ENCODE measurements at places on chromosomes 12 and 14.

GRCh38 chr12:120075034-120075616, 41.4 kb downstream of the RAB35 start:
- no peak for DNase-seq

GRCh38 chr14:60596139-60596538, 53.1 kb downstream of the SIX1 start:
- DNase-seq = no peak

DNA sequence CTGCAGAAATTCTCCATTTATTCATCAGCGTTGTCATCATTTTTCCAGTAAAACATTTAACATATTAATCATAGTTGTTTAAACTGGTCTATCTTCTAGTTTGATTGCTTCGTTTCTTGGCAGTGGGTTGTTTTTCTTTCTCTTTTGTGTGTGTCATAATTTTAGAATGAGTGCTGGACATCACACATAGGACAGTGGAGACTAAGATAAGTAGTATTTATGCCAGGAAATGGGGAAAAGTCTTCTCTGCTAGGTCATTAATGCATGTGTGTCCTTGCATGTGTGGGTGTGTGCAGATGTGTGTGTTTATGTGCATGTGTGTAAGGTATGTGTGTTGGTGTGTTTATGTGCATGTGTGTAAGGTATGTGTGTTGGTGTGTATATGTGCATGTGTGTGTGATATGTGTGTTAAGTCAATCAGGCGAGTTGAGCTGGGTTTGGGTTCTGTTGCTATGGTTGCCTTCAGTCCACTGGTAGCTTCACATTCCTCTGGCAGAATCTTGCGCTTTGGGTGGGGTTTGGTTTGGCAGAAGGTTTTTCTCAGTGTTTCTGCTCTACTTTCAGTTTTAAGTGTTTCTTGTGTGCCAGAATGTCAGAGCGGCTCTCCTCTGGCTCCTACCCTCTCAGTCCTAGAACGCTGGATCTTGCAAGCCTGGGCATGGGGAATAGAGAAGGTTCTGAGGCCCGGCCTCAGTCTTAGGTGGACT, 7.8 kb upstream of the ADGRD1 start:
- DNase-seq = no peak

DNA sequence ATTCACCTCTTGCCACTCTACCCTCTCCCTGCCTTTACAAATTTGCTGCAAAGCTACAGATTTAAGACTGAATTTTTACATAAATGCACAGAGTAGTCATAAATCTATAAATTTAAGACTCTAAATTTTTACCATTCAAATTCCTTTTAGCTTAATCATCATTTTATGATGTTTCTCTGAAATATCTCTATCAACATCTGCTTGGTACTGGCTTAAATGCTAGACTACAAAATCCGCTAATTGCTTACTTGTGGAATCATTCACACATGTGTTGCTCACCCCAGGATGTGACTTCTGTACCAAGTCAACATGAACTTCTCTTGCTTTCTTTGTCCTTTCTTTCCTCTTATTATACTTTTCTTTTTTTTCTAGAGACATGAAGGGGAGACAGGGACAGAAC, 109.2 kb downstream of the GALC start:
- no peak for DNase-seq

GRCh38 chr12:92193846-92194245, 48.2 kb upstream of the BTG1 start:
- no peak for DNase-seq

GRCh38 chr12:28278499-28278898, 88.2 kb downstream of the CCDC91 start:
- no peak for DNase-seq

GRCh38 chr12:49201595-49202295, 12.9 kb upstream of the TUBA1A start:
- DNase-seq = no peak

All from activated CD4-positive, alpha-beta T cell treated with anti-CD3 and anti-CD28 coated beads, Interleukin-2, amount 50 U/mL, for 1 hour (primary cell).